ENCODE measurements at places on chromosomes 1 and 21.

- no peak for DNase-seq
Measured at GRCh38 chr1:25099343-25099951, 132.9 kb downstream of the SYF2 start.

DNA sequence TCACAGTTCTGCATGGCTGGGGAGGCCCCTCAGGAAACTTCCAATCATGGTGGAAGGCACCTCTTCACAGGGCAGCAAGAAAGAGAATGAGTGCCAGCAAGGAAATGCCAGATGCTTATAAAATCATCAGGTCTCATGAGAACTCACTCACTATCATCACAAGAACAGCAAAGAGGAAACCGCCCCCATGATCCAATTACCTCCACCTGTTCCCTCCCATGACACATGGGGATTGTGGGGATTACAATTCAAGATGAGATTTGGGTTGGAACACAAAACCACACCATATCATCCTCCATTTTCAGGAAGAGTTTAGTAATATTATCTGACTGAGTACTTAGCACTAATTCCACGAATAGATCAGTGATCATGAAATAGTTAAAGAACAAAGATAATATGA, 244.2 kb downstream of the LMO4 start:
- DNase-seq: no peak

DNA sequence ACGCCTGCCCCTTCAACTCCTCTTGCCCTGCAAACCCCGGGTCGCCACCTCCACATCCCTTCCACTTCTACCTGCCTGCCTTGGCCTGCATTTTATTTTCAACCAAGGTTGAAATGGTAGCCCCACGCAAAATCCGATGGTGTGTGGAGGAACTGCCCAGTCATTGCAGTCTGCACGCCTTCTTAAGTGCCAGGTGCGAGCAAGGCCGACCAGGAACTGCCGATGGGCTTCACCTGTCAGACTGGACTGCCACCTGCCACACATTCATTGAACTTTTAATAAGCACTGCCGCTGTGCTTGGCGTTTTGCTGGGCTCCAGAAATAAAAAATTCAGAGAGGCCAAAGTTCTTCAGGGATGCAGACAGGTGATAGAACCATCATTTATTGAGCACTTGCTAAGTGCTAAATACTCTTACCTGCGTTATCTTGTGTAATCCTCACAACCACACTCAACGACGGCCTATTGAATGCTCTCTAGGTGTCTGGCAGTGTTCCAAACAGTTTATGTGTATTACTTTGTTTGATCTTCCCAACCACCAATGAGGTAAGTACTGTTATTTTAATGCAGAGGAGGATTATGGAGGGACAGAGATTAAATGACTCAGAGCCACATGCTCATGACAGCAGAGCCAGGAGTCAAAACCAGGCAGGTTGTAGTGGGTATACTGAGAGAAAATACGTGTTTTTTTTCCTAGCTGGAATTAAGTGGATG, 36.2 kb downstream of the CACHD1 start:
- peak; percentile 64 for DNase-seq

GRCh38 chr1:108983114-108983513, 19.8 kb upstream of the CLCC1 start:
- no peak for DNase-seq
